CD4-positive, alpha-beta memory T cell (primary cell): ENCODE measurements at places on chromosomes 5 and 9.
A peak's percentile ranks its signal among the peaks of the same experiment; 100 is the strongest.

- DNase-seq = no peak
Observed at GRCh38 chr5:31990701-31991110, 183.4 kb downstream of the GOLPH3 start.

DNA sequence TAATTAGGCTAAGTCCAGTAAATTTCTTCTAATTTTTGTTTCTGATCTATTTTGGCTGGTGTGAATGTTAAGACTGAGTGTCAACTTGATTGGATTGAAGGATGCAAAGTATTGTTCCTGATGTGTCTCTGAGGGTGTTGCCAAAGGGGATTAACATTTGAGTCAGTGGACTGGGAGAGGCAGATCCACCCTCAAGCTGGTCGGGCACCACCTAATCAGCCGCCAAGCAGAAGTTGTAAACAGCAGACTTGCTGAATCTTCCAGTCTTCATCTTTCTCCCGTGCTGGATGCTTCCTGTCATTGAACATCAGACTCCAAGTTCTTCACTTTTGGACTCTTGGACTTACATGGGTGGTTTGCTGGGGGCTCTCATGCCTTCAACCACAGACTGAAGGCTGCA is 21.4 kb upstream of the MLLT3 start:
- DNase-seq = no peak

- DNase-seq = no peak
Observed at GRCh38 chr5:179699616-179700237, 960 bp downstream of the CANX start.

GRCh38 chr5:40046792-40047191 is 622.0 kb upstream of the DAB2 start:
- DNase-seq = no peak

DNA sequence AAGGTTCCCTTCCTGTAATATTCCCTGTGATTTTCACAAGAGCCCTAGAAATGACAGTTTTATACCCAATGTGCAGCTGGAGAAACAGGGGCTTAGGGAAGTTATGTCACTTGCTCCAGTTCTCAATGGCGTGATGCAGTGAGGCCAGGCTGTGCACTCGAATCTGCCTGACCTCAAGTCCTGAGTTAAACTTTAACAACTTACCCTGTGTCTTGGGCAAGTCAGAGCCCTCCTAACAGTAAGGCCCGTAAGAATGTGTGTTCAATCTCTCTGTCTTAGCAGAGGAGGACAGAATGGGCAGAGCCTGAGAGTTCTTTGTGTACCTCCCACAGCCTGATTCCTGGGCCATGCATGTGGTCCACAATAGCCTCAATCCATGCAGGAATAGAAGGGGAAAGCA is 181.1 kb downstream of the TRIM32 start:
- no peak for DNase-seq

DNA sequence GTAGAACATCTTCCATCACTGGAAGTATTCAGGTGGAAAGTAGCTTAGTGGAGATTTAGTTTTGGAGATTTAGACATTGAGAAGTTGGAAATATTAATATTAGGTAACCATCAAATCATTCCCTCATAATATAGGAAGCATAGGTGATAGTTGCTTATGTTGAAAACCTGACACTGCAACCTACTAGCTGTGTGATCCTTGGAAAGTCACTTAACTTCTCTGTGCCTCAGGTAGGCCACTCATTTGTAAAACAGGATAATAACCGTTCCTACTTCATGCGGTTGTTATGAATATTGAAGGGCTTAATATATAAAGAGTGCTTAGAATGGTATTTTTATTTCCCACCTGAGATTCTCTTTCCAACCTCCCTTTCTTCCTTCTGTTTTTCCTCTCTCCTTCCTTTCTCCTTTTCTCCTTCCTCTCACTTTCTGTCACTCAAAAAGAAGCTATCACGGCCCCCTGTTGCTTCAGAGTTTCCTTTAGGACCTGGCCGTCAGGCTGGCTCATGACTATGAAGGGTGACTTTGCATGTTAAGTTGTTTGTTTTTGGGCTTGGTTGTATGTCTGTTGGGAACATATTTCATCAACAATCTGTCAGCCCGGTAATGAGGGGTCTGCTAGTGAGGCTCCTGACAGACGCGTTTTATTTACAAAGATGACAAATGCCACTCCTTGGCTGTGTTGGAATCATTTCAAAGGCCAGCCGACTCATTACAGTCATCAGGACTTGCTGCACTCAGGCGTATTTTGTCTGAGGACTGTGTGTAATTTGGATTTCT is 31.0 kb downstream of the DOCK2 start:
- DNase-seq = no peak

- peak; percentile 42 for DNase-seq
Observed at GRCh38 chr5:157718519-157718918, 12.7 kb upstream of the THG1L start.

- DNase-seq = no peak
Observed at GRCh38 chr5:178210686-178211085, 6.4 kb downstream of the HNRNPAB start.

DNA sequence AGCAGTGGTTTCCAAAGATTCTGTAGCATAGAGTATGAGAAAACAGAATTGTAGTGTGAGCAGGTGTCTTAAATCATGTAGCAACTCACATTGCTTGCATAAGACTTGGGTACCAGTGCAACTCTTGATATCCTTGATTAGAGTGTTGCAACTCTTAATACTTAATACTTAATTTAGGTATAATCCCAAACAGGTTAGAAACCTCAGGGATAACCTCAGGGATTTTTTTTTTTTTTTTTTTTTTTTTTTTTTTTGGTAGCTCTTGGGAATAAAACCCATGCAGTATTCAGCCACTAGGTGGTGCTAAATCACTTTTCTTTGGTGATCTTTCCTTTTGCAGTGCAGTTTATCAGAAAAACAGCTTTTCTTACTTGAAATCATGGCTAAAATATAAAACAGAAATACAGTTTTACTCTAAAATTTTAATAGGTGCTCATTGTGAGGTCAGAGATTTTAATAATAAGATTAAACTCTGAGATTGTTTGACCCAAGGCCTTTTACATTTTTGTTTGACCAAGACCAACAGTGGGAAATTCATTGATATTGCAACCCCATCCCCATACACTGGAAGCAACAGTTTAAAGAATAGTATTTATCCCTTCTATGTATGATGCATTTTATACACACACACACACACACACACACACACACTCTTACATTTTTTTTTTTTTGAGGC is 55.3 kb downstream of the ERAP1 start:
- peak; percentile 64 for DNase-seq
